ENCODE measurements at places on chromosomes 3 and 15. TPM values are rescaled to one million over a fixed set of nuclear protein-coding genes. Genes with fewer than 3 reads are reported as not detected.

The EFCC1 gene
- total RNA-seq, result 0.86 TPM

The RARB gene
- 1.8 TPM for total RNA-seq

The TRPM1 gene
- not detected for total RNA-seq

The LSAMP gene
- total RNA-seq, result under 0.01 TPM

The VWA5B2 gene
- total RNA-seq, result not detected
